ENCODE measurements at places on chromosomes 16 and 17. TPM values are rescaled to one million over a fixed set of nuclear protein-coding genes. Genes with fewer than 3 reads are reported as not detected.

IGFBP4 gene
- total RNA-seq: 450 TPM

SERPINF2 gene
- total RNA-seq: 0.28 TPM

APOH gene
- not detected for total RNA-seq

MYH2 gene
- total RNA-seq: under 0.01 TPM

NAA60 gene
- total RNA-seq: 7.4 TPM

TEPSIN gene
- total RNA-seq: 9.2 TPM

NPIPA8 gene
- total RNA-seq: not detected

KRT40 gene
- total RNA-seq: not detected

DPEP3 gene
- total RNA-seq: not detected

USB1 gene
- 18.0 TPM for total RNA-seq

ACSM3 gene
- total RNA-seq: 0.83 TPM

Measured in smooth muscle cell of bladder (primary cell).